AG04449 (cell line): ENCODE measurements at places on chromosomes 4 and X.

- no peak for DNase-seq
Measured at GRCh38 chrX:33087411-33087810, 123.9 kb downstream of the DMD start.

GRCh38 chr4:110352670-110353442 is 123.1 kb upstream of the ENPEP start:
- DNase-seq = no peak

DNA sequence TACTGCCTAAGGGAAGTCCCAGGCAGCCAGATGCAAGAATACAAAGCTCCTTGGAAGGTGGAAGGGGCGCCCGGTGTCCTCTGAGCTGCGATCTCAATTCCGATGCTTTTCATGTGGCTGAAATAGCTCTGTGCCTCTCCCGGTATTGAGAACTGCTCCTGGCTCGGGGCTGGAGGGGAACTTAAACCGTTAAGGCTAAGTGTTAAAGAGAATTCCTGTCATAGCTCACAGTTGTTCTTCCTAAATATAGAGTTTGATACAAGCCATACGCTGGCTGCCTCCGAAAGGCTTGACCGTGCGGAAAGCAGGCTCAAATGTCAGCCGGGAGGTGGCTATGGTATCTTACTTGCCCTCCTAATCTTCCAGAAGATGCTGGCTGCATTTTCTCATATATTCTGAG is at the start of gene SMPX:
Gene SMPX, minus strand, starts transcription at position 157 of the 400 bp plus-strand sequence. CDS start 3,826 bp downstream, outside the sequence.
- no peak for DNase-seq

- DNase-seq = no peak
Measured at GRCh38 chr4:8368061-8368481, 72.5 kb downstream of the ACOX3 start.

DNA sequence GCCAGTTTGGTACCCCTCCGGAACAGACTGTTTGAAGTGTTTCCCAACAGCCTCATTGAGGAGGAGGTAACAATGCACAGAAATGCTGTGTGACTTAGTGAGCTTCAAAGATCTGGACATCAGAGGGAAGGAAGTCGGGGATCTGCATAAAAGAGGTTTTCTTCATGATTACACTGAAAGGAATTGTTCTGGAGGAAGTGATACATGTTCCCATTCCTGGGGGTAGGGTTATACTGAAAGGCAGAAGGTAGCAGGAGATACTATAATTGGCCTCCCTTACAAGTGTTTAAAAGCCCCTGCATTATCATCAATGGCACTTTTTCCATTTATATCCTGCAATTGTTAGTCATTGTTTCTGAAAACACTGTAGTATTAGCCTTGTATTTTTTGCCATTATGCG is 94.0 kb upstream of the DKK2 start:
- DNase-seq = no peak

DNA sequence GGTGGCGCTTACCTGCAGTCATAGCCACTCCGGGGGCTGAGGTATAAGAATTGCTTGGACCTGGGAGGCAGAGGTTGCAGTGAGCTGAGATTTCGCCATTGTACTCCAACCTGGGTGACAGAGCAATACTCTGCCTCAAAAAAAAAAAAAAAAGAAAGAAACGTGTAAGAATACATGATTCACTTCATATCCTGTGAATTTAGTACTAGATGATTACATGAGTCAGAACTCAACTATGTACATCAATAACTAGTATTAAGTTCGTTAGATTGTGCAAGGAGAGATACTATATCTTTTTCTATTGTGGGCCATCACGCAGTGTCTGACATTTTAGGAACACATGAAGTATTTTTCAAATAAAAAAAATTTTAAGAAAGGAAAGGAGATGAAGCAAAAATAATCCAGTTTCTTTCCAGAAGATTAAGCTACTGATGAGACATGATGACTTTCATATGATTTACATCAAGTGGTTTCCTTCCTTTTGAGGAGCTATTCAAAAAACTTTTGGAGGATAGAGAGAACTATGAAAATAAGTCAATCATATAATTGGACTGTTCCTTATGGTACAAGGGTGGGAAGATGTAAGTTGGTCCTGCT is 64.7 kb upstream of the EXOC1L start:
- DNase-seq = peak; percentile 26

DNA sequence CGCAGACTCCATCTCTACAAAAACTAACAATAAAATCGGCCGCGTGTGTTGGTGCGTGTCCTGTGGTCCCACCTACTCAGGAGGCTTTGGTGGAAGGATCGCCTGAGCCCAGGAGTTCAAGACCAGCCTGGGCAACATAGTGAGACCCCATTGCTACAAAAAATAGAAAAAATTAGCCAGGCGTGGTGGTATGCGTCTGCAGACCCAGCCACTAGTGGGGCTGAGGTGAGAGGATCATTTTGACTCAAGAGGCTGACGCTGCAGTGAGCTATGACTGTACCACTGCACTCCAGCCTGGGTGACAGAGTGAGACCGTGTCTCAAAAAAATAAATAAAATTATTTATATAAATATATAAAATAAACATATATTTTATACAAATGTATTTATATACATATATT is 22.3 kb downstream of the ASMTL start:
- no peak for DNase-seq

DNA sequence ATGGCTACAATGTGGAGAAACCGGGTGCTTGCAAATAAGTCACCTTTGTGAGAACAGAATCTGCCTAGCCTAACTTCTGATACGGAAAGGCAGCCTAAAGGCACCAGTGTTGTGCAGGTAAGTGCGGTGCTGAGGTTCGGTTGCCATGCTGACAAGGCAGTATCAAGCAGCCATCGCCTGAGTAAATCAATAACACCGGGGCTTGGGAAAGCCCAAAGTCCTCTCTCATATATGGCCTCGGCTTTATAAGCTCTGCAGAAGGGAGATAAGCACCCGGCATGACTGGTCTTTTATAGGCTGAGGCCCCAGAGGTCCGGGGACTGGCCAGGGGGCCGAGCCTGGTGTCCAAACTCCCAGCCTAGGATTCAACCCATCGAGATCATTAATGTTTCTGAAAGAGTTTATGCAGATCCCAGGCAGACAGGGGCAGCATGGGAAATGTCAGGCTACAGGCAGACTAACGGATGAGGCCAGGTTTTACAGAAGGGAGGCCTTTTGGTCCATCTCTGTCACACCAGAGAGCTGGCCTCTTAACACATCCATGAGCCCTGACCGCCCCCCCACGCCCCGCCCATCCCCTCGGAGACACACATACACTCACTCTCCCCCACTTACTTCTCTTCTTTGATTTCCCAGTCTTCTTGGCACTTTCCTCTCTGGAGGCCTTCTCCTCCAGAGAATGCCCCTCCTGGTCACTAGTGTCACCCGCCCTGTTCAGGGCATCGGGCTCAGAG is 38.5 kb downstream of the ELF4 start:
- DNase-seq = no peak

DNA sequence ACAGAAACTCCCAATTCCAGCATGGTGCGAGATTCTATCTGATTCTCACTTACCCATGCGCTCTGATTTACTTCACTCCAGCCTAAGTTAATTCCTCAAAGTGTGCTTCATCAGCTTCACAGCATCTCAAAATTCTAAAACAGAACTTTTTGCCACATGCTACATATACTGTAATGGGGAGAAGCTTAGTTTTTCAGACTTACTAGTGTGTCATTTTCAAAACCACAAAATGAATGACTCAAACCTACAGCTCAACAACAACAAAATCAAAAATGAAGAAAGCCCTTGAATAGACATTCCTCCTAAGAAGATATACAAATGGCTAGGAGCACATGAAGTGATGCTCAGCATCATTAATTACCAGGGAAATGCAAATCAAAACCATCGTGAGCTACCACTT is 14.9 kb downstream of the IRF2 start:
- peak; percentile 47 for DNase-seq

GRCh38 chr4:156756118-156756517 is 215.5 kb downstream of the PDGFC start:
- DNase-seq = no peak

DNA sequence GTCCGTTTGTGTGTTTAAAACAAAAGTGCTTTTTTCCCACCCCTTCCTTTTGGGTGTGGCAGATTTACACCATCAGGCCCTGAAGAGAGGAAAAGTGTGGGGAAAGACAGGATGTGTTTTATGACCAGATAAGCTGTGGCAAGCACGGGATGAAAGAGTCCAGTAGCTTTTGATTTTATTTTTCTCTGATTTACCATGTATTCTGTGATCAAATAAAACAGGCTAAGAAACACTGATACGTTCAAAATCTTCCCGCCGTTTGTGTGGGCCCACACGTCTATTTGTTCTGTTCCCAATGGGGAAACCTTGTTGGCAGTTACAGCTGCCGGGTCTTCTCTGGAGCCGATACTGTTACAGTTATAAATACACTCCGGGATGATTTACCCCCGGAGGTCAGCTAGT is 10.8 kb downstream of the LRP2BP start:
- no peak for DNase-seq
